Activated CD8-positive, alpha-beta memory T cell treated with anti-CD3 and anti-CD28 coated beads for 36 hours (primary cell): ENCODE measurements at places on chromosomes 4 and X. TPM values are rescaled to one million over a fixed set of nuclear protein-coding genes. Genes with fewer than 3 reads are reported as not detected.

Gene UBL4A
- 66.4 TPM for total RNA-seq

Gene RNF150
- not detected for total RNA-seq

Gene CACNA1F
- 0.15 TPM for total RNA-seq

Gene GAGE2A
- not detected for total RNA-seq

Gene C4orf51
- total RNA-seq: not detected

Gene RTL9
- total RNA-seq: not detected

Gene RHOH
- 146 TPM for total RNA-seq

Gene SPOCK3
- not detected for total RNA-seq

Gene RTL5
- 0.44 TPM for total RNA-seq

Gene MAGEA11
- total RNA-seq: not detected

Gene AWAT2
- not detected for total RNA-seq

Gene DCAF4L1
- total RNA-seq: 0.25 TPM

Gene MAGEB3
- not detected for total RNA-seq

Gene HSFX1
- 0.44 TPM for total RNA-seq

Gene FGF5
- total RNA-seq: not detected

Gene P2RY4
- total RNA-seq: 0.34 TPM

Gene IL15
- 0.92 TPM for total RNA-seq
